ENCODE measurements at places on chromosomes 1 and 21. TPM values are rescaled to one million over a fixed set of nuclear protein-coding genes. Genes with fewer than 3 reads are reported as not detected.

Gene TACSTD2
- total RNA-seq, result not detected

Gene GIPC2
- total RNA-seq, result 0.52 TPM

DNA sequence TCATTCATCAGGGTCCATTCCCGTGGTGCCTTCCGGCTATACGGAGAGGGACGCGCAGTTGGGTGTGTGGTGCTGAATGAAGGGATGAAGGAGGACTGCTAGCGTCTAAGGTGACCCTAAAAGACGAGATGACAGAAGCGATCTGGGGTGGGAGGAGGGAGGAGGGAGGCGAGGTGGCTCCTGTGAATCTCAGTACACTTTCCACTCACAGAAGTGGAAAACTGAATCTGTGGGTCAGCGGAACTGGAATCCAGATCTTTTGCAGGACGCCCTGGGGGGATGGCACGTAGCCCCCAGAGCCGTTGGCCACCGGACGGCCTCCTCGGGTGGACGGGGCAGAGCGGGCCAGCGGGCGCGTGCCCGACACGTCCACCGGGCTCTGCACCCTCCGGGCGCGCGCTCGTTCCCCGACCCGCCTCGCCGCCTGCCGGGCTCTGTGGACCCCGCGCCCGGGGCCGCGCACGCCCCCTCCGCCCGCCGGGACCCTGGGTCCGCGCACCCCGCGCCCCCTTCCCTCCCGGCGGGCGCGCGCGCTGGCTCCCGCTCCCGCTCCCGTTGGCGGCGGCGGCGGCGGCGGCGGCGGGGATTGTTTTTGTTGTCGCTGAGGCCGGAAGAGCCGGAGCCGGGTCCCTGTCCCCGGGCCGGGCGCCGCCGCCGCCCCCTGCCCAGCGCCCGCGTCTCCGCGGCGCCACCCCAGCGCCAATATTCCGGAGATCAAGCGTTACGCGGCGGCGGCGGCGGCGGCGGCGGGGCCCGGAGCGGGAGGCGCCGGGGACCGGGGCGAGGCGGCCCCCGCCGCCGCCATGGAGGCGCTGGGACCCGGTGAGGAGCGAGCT is at the start of gene AGO4:
TSS of gene AGO4 (plus strand) at position 403 of the 836 bp plus-strand sequence. CDS start at position 804, 401 bp downstream.
- no peak for DNase-seq

DNA sequence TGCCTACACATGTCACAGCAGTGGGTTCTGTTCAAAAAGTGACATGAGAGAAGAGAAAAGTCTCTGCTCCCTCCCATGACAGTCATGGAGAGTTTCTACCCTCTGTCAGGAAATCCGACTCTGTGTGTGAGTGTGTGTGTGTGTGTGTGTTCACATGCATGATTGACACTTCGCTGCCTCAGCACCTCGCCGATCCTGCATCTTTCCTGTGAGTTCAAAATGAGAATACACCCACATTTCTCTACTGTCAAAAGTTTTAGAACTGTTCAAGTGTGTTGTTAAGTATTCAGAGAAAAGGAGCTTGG is 46.2 kb upstream of the COX20 start:
- no peak for DNase-seq

DNA sequence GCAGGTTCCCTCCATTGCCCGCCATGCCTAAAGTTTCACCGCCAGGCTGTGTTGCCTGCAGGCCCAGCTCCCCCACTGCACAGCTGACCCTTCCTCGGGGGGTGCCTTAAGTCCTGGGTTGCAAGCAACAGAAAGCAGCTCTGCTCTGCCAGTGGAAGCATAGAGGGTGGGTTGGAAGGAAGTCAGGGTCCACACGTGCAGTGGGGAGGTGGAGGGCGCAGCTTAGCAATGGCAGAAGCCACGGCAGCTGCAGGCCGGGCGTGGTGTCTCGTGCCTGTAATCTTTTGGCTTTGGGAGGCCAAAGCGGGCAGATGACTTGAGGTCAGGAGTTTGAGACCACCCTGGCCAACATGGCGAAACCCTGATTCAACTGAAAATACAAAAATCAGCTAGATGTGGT is 106.3 kb upstream of the TMEM51 start:
- no peak for DNase-seq

DNA sequence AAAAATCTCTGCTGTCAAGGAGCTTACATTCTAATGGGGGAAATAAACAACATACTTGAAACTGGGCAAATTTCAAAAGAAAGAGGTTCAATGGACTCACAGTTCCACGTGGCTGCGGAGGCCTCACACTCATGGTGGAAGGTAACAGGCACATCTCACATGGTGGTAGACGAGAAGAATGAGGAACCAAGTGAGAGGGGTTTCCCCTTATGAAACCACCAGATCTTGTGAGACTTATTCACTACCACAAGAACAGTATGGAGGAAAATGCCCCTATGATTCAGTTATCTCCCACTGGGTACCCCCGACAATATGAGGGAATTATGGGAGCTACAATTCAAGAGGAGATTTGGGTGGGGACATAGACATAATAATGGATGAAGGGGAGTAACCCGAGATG is 226.4 kb downstream of the ZP4 start:
- no peak for DNase-seq

- no peak for DNase-seq
Observed at GRCh38 chr1:182974506-182975191, 21.7 kb upstream of the SHCBP1L start.

GRCh38 chr1:216119600-216119999 is 303.6 kb downstream of the USH2A start:
- DNase-seq, result no peak
